ENCODE measurements at places on chromosomes 3 and 15.

DNA sequence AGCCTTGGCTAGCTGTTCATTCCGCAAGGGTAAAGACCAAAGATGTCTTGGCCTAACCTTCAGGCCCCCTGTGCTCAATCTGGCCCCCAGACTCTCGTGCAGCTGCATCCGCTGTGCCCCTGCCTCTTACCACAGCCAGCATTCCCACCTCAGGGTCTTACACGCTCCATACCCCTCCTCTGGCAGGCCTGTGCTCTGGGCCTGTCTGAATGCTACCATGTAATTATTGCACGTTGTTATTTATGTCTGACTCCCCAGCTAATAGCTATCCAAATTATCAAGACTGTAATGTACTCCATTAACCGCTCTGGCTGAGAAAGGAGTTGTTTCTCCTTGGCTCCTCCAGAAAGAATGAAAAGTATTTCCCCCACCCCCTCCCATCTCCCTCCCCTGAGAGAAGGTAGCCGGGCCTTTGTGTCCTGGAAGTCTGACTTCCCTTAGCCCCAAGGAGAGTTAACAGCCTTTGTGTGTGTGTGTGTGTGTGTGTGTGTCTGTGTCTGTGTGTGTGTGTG is 54.5 kb upstream of the UBE2E1 start:
- peak; percentile 74 for DNase-seq

DNA sequence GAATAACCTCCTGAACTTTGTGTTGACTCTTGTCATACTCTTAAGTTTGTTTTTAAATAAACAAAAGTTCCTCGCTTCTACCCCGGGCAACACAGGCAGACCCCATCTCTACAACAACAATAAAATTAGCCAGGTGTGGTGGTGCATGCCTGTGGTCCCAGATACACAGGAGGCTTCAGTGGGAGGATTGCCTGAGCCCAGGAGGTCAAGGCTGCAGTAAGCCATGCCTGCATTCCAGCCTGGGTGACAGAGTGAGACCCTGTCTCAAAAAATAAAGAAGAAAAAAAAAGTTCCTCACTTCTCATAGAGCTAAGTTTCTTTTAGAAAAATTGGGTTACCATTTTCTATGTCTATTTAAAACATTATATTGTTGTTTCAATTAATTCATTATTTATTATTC is 29.2 kb downstream of the HDGFL3 start:
- no peak for DNase-seq

- DNase-seq = no peak
Observed at GRCh38 chr3:178690571-178690970, 154.3 kb downstream of the KCNMB2 start.

DNA sequence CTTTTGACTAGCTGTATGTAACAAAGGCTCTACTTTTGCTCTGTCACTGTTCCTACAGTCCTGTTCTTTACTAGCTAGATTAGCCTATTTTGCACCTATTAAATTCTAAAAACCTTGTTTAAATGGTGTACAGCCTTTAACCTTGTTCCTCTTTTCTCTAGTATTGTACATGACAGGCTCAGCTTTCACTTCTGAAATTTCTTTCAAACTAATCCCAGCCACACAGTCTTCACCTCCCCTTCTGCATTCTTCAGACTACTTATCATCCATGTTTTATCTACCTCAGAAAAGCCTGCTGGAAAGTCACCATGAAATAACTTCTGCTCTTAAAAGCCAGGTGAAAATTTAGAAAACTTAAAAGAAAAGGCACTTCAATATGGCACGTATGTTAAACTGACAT is 122.4 kb downstream of the NECTIN3 start:
- DNase-seq = no peak

DNA sequence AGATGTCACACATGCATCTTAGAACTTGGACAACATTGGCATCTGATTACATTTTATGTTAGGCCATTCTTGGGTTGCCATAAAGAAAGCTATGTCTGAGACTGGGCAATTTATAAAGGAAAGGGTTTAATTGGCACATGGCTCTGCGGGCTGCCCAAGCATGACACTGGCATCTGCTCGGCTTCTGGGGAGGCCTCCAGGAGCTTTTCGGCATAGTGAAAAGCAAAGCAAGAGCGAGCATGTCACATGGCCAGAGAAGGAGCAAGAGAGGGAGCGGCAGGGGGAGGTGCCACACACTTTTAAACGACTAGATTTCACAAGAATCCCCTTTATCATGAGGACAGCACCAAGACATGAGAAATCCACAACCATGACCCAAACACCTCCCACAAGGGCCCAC is 11.3 kb downstream of the RYR3 start:
- no peak for DNase-seq

GRCh38 chr3:114484919-114485318 is 191.1 kb downstream of the TIGIT start:
- DNase-seq = no peak

DNA sequence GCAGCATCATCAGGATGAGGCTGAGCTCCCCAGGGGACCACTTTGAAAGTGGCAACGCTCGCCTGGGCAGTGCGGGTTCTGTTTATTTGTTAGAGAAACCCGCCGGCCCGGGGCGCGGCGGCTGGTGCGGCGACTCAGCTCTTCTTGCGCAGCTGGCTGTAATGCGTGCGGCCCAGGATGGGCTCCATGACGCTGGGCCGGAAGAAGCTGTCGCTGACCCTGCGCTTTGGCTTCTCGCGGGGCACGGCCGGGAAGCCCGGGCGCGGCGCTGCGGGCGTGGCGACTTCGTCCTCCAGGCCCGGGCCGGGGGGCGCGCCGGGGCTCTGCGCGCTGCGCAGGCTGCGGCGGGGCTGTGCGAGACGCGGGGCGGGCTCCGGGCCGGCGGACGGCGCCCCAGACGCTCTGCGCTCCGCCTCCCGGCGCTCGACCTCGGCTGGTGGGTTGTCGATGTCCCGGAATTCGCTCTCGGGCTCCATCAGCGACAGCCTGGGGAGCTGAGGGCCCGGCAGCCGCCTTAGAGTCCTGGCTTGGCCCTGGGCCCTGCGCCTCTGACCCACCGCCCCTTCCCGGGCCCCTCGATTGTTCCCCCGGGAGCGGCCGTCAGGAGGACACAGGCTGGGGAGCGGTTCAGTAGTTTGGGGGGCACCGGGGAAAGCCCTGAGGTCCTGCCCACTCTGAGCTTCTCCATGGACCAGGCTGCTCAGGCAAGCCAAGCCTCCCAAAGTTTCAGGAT is 10.3 kb upstream of the KIF7 start:
- DNase-seq = peak; percentile 48

DNA sequence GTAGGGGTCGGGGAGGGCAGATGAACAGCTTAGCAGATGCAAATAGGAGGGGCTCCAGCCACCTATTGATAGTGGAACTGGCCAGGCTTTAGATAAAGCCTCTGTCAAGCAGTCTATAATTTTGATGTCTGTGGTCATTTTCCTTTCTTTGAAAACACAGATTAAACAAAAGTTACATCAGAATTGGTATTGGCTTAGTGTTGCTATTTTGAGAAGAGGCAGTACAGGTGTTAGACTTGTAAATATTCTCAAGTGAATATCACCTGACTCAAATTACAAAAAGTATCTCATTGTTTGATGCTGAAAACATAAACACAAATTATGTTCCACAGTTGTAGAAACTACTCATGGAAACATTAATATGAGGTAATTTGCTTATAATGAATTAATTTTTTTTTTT is 18.1 kb downstream of the GHRL start:
- DNase-seq = no peak
